Activated CD4-positive, alpha-beta T cell treated with anti-CD3 and anti-CD28 coated beads, Interleukin-2, amount 10 ng/mL, durations not matched to agents 7 days and 5 days (primary cell): ENCODE measurements at places on chromosomes 1 and 21.

DNA sequence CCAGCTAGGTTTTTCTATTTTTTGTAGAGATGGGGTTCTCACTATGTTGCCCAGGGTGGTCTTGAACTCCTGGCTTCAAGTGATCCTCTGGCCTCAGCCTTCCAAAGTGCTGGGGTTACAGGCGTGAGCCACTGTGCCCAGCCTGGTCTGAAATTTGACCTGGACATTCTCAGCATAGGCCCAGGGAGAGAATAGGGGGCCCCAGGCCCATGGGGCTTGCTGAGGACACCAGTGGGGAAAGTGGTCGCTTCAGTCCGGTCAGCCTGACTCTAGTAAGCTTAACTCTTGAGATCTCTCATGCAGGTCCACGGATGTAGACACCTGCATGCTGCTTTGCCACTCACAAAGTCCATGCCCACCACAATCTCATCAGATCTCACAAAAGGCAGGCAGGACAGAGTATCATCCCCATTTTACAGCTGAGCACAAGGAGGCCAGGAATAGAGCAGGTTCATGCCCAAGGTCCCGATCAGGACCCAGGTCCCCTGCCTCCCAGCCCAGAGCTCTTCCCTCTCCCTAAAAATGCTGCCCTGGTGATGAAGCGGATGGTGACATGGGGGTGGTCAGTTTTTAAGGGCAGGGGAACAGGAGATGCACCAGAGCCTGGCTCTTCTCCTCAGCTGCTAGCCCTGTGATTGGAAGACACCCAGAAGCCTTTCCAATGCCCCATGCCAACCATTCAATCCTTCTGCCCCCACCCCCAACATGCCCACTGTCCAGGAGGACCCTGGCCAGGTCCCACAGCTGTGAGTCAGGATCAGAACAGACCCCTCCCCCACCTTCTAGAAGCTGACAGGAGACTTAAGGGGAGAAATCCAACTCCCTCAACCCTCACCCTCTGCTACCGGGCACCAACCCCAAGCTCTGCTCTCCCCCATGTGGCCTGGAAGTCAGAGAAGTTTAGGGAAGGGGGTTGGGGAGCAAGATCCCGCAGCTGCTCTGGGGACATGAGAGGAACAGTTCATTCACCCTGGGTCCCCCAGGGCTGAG lies 1.8 kb downstream of the FHL3 start:
- no peak for DNase-seq

- DNase-seq: no peak
Measured at GRCh38 chr1:48889082-48889481, 112.4 kb upstream of the BEND5 start.

DNA sequence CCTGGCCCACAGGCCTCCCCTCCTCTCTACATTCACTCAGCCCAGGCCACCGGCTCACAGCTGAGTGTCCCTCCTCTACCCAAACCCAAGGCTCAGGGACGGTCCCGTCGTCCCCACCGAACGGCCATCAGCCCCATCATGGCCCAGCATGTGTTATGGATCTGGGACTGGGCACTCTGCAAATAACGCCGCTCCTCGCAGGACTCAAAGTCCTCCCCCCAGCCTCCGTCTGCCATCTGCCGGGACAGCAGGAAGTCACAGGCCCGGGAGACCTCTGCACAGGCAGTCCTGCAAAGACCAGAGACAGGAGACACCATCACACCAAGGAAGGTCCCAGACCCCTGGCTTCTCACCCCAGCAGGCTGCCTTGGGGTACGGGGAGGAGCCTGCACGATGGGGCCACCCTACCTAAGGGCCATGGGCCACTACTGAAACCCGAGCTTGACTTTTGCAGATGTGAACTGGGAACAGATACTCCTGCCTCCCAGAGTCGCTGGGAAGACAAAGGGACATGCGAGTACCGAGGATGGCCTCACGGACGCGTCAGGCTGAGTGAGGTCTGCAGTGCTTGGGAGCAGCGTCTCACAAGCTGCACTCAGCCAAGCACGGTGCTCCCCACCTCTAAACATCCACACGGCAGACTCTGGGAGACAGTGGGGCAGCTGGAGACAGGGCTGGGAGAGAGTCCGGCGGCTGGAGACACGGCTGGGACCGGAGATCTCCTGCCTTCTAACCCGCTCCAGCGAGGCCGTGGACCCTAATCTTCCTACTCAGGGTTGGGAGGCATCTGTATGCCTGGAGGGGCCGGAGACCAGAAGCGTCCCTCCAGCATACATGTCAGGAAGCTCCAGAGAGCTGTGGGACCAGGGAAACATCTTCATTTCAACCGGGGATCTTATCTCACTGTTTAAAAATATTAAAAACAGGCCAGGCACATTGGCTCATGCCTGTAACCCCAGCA lies 10.4 kb upstream of the SPATC1L start:
- DNase-seq: no peak

- no peak for DNase-seq
Measured at GRCh38 chr1:151956957-151957497, 36.6 kb downstream of the S100A10 start.

GRCh38 chr1:242206994-242207393 lies 208.1 kb upstream of the MAP1LC3C start:
- DNase-seq: no peak
